ENCODE measurements at places on chromosomes 7 and 10.

DNA sequence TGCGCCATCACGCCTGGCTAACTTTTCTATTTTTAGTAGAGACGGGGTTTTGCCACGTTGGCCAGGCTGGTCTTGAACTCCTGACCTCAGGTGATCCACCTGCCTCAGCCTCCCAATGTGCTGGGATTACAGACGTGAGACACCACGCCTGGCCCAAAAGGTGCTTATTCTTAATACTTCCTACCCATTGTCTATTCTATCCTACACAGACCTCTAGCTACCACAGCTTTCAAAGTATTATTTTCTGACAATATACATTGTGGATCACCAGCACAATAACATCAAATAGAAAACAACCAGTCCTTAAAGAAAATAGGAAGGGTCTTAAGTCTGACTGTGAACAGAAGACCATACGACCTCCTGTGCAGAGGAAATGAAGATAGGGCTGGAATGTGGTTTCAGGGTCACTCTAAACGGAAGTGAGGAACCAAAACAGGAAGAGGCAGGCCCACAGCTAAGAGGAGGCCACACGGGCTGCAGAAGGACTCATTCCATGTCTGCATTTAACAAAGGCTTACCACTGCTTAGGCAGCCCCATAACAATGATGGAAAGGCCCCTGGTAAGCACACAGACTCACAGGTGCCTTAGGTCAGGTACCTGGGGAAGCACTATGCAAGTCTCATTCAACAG lies 115.2 kb downstream of the ZFAND4 start:
- DNase-seq, result no peak

DNA sequence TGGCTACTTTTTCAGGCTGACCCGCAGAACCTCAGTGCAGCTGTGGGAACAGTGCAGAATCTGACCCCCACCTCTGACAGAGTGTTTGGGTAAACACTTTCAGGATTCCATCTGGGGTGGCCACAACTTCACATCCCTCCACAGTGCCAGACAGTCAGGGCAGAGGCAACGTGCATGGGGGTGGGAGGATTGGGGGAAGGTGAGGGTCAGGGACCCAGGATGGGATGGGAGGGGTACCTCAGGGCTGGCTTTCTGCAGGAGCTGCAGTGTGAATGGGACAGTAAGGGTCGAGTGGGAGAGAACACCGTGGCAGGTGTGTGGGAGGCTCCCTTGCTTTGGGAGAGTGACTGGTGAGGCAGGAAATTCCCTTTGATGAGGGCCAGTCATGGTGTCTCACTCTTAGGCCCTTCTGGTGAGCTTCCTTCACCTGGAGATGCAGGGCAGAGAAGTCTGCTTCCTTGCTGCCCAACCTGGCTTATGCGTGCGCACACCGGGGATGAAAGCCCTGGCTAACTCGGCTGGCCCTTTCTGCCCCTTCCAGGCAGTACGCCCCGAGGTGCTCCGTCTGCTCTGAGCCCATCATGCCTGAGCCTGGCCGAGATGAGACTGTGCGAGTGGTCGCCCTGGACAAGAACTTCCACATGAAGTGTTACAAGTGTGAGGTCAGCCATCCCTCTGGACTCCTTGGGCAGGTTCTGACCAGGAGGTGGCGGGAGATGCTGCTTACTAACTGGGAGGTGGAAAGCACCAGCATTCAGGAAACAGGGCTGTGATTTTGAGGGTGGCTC lies 8.4 kb downstream of the ZYX start:
- DNase-seq, result no peak

GRCh38 chr7:29243910-29244655 lies 49.5 kb downstream of the CHN2 start:
- no peak for DNase-seq

GRCh38 chr10:122643931-122644534 lies 55.6 kb downstream of the C10orf120 start:
- DNase-seq, result no peak

DNA sequence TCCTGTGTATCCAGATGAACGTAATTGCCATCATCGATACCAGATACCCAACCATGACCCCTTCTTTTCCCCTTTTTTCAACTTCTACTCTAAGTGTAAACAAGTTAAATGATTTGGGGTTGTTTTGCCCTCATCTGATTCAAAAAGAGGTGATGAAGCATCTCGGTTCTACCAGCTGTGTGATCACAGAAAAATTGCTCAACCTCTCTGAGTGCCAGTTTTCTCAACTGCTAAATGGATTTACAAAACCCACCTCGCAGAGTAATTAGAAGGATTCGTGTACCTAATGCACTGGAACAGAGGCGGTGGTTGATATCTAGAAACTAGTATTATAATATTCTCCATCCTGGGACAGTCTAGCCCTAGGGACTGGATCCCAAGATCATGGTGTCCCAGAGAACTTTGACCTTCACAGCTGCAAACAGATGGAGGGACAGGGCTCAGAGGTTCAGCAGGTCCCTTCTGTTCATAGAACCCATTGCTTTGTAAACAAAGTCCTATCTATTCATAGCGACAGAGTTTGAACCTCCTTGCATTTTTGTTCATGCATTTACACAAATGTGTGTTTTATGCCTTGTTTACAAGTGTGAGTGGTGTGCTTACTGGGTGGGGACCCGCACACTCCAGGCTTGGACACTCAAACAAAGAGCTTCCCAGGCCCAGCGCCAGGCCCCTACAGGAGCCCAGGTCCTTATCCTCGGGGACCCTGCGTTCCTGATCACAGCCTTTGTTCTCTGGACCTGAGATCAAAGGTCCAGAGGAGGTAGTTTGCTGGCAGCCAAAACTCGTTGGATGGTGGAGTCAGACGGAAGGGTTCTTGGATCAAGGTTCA lies 46.4 kb downstream of the CALML3 start:
- DNase-seq, result no peak

- no peak for DNase-seq
These were observed 417 bp downstream of the RFC2 start for GRCh38 chr7:74253835-74254128.

DNA sequence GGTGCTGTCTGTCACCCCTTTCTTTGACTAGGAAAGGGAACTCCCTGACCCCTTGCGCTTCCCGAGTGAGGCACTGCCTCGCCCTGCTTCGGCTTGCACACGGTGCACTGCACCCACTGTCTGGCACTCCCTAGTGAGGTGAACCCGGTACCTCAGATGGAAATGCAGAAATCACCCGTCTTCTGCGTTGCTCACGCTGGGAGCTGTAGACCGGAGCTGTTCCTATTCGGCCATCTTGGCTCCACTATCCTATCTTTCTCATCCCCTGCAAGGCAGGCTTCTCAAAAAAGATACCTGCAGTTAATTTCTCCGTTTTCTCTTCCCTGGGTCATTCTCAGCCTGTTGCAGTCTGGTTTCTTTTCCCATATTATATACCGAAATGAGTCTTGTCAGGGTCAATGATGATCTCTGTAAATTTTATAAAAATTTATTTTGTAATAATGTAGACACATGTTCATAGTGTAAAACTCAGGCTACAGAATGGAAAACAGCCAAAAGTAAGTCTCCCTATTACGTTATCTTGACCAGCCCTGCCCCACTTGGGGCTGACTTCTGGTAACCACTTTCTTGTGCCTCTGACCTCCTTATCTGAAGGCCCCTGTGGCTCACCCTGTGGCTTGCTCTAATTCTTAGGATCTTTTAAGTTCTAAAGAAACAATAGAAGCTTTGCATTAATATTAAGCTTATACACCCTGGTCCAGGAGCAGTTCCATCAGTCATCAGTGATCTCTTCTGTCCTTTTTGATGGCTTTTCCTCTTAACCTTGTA lies 20.7 kb downstream of the BLVRA start:
- no peak for DNase-seq

GRCh38 chr7:28811008-28811407 lies 147.1 kb downstream of the TRIL start:
- no peak for DNase-seq

- DNase-seq, result no peak
These were observed 334.1 kb upstream of the KLF6 start for GRCh38 chr10:4119107-4119506.

DNA sequence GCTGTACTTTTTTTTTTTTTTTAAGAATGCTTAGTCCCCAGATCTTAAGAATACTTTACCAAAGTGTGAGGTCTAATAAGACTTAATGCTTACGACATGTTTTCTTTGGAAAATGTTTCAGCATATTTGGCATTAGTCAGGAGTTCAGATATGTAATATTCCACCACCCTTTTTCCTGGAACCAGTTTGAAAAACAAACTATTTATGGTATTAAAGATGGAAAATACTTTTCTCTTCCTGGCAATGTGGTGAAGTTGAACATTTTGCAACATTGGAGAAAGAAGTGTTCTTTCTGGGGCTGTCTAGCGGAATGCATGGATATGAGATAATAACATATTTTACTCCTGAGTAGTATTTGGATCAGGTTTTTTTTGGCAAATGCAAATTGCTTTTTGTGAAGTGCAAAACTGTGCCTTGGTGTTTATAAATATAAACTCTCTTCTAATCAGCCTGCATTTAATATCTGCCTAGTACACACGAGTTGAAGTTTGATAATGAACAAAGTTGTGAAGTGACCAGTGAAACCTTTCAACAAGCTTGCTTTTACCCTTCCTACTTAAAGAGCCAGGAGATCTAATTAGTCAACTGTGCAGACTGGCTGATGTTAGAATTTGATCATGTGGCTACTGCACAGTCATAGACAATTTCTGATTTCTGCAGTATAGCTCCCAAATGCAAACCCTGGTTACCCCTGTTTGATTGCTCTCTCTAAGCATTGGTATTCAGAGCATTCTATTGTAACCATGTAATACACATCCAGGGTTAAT lies 20.9 kb downstream of the MAP3K8 start:
- peak; percentile 93 for DNase-seq
